ENCODE measurements at places on chromosomes 12 and 14. TPM values are rescaled to one million over a fixed set of nuclear protein-coding genes. Genes with fewer than 3 reads are reported as not detected.

DNA sequence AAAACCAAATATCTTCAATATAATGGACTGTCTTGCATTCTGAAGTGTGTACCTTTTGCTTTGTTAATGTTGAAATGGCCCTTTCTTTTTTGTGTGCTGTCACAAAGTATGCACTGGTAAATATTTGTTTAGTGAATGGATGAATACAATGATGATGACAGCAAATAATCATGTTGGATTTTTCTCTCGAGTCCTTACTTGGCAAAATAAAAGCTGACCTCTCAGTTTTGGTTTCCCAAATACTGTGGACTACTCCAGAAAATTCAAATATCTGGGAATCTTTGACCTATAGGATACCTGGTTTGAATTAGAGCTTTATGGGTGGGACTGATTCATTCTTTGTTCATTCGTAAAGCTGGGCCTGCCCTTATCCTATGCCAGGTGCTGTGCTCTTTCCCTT, 5.5 kb downstream of the UBE3B start:
- DNase-seq, result no peak
- peaks cover 46% of the 10 kb centered on the region for H3K36me3 ChIP-seq
- no peaks in the 10 kb centered on the region for H3K27me3 ChIP-seq
- H3K27ac ChIP-seq, result no peak overlapping the region

DNA sequence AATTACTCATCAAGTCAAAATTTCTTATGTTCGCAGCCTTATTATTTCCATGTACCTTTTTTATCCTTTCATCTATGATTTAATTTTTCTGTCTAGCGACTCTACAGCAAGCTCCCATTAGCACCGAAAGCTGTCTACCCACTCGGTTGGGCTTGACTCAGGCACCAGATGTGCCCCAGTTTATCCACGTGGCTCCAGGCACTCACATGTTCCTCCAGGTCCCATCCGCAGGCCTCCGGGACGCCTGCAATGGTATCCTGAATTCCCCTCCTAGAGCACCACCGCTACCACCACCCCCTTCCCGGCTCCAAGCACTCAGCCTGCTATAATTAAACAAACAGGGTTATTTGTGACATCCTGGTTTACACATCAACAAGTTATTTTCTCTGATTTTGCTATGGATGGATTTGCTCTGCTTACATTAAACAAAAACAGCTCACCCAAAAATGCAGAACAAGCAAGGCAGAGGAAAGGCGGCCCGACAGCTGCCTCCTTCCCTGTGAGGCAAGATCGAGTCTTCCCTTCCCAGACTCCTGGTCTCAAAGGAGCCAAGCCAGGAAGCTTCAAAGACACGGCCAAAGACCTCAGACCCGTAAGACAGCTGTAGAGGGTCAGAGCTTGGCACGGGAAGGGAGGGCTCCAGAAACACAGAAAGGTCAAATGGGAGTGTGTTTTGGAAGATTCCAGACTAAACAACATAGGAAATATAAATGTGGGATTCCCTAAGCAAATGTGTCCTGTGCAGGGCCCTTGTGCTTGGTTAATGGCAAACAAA, 253.8 kb downstream of the TTC8 start:
- no peaks in the 10 kb centered on the region for H3K4me1 ChIP-seq
- no peak overlapping the region for H3K4me3 ChIP-seq
- H3K27me3 ChIP-seq, result peaks cover 2% of the 10 kb centered on the region
- H3K36me3 ChIP-seq, result no peaks in the 10 kb centered on the region

DNA sequence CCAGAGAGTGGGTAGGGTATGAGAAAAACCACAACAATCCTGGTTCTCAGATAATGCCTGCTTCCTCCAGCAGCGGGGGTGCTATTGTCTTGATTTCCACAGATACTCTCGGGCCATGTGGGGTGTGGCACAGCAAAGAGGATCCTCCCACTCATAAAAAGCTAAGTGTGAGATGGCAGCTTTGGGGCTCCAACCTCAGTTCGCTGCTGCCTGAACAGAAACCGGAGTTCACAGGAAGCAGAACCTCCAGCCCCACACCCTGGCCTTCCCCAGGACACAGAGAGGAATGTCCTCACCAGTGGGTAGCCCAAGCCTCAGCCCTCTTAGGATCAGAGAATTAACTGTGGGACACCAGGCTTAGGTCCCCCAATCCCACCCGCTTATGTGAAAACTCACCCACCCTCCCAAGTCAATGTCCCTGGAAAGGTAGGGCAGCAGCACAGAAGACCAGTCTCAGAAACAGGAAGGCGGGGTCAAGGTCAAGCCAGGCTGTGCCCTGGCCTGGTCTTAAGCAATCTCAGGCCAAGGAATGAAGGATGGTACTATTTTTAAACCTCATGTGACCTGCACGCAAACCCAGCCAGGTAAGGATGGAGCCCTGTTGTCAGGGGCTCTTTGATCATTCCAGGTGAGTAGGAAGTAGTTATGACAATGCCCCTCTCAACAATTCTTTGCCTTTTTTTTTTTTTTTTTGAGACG, 9.0 kb downstream of the KCTD10 start:
- peaks cover 43% of the 10 kb centered on the region for H3K4me1 ChIP-seq
- H3K36me3 ChIP-seq, result peaks cover 33% of the 10 kb centered on the region
- H3K27ac ChIP-seq, result peak overlapping the region; percentile 34
- no peak for DNase-seq
- no peak overlapping the region for H3K4me3 ChIP-seq

DNA sequence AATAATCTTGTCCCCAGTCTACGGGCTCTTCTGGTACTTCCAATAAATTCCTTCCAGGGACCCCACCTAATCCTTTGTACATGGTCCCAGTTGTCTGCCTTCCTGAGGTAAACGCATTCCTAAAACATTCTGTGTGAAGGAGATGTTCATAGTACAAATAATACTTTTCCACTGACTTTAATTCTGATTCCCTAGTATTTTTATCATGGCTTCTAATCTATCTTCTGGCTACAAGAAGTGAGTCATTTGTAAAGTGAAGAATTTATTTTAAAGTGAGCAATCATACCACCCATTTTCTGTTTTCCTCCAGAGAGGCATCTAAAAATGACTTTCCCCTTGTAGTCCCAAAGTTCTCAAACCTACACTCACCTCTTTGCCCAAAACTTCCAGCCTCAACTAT, 65.9 kb upstream of the NUDT4 start:
- DNase-seq, result no peak
- no peak overlapping the region for H3K27ac ChIP-seq
- no peaks in the 10 kb centered on the region for H3K36me3 ChIP-seq
- H3K4me3 ChIP-seq, result no peak overlapping the region
- H3K27me3 ChIP-seq, result no peaks in the 10 kb centered on the region

RTL1 gene
- not detected for total RNA-seq

SMCO2 gene
- not detected for total RNA-seq

Measured in natural killer cell (primary cell).